Activated CD8-positive, alpha-beta memory T cell treated with anti-CD3 and anti-CD28 coated beads for 36 hours (primary cell): ENCODE measurements at places on chromosomes 12 and 14. TPM values are rescaled to one million over a fixed set of nuclear protein-coding genes. Genes with fewer than 3 reads are reported as not detected.

OR4N5 gene
- total RNA-seq = not detected

KCNK13 gene
- total RNA-seq = not detected

GPR33 gene
- not detected for total RNA-seq

TDRD9 gene
- total RNA-seq = 0.93 TPM

NTN4 gene
- not detected for total RNA-seq

OR4Q3 gene
- total RNA-seq = not detected

NYNRIN gene
- 0.06 TPM for total RNA-seq

SLCO1B3 gene
- total RNA-seq = not detected
